ENCODE measurements at places on chromosomes 11 and 22. TPM values are rescaled to one million over a fixed set of nuclear protein-coding genes. Genes with fewer than 3 reads are reported as not detected.

DNA sequence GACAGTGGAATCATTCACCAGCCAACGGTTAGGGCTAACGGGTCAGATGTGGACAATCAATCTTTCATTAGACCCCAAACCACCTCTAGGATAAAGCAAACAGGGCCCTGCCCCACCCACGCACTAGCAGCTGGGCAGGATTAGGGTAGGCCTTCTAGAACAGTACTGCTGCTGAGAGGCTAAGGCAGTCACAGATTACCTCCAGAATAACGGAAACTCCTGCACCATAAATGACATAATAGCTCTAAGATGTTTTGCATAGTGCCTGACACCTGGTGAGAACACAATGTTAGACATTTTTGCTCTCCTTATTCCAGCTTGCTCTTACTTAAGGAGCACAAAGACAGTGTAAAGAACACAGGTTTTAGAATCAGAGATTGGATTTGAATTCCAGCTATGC, 1.8 kb downstream of the SYTL2 start:
- DNase-seq = no peak

- DNase-seq = no peak
Measured at GRCh38 chr22:37774728-37775127, 33.0 kb upstream of the GCAT start.

DNA sequence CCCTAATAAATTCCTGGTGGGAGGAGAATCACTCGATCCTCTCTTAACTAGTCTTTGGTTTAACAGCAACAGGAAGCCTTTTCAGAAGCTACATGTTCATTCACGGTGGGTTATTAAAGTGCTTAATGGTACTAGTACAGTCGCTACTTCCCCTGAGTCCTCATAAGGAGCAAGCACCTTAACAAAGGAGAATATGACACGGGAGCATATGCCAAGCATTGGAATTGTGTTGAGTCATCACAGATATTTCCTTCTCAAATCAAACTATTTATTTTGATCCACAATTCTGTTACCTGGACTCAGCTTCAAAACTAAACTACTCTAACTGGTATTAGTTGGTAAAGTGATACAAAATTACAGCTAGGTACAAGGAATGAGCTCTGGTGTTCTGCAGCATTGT, 177.5 kb upstream of the CTSC start:
- DNase-seq = no peak

DNA sequence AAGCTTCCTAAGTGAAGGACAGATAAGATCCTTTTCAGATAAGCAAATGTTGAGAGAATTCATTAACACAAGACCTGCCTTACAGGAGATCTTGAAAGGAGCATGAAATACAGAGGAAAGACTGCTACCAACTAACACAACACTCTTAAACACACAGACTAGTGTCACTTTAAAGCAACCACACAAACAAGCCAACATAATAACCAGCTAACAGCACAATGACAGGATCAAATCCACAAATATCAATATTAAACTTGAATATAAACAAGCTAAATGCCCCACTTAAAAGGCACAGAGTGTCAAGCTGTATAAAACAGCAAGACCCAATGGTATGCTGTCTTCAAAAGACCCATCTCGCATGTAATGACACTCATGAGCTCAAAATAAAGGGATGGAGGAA, 70.8 kb upstream of the HMGXB4 start:
- DNase-seq = no peak

GRCh38 chr11:122600290-122600689, 55.2 kb upstream of the UBASH3B start:
- no peak for DNase-seq

- DNase-seq = no peak
Measured at GRCh38 chr11:27315836-27316235, 47.2 kb downstream of the CCDC34 start.

Gene SCARF2
- 12.3 TPM for polyA plus RNA-seq

- no peak for DNase-seq
Measured at GRCh38 chr22:50018608-50019285, 6.2 kb upstream of the IL17REL start.

GRCh38 chr22:38731703-38732161, 24.1 kb downstream of the SUN2 start:
- DNase-seq = no peak

Gene BIK
- 0.61 TPM for polyA plus RNA-seq

- no peak for DNase-seq
Measured at GRCh38 chr11:96015906-96016565, 92.1 kb upstream of the MTMR2 start.

Gene HEPHL1
- 0.09 TPM for polyA plus RNA-seq

Gene OR56B1
- polyA plus RNA-seq = not detected

DNA sequence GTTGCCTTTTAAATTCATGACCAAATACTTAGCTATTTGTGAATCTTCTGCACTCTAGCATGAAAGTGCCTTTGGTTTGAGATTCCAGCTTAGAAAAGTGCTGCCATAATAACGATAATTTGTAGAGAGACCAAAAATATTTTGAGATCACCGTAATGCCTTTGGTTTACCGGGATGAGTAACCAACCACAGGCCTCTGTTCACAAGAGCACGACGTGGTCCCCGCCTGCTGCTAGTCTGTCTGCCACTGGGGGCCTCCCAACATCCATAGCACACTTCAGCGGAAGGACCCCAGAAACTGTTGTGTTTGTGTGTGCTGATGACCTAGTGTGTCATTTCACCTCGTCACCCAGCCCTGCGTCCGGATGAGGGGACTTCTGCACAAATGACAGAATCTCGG, 67.0 kb upstream of the RASSF10 start:
- DNase-seq = no peak

Gene CALCB
- polyA plus RNA-seq = 3.4 TPM

DNA sequence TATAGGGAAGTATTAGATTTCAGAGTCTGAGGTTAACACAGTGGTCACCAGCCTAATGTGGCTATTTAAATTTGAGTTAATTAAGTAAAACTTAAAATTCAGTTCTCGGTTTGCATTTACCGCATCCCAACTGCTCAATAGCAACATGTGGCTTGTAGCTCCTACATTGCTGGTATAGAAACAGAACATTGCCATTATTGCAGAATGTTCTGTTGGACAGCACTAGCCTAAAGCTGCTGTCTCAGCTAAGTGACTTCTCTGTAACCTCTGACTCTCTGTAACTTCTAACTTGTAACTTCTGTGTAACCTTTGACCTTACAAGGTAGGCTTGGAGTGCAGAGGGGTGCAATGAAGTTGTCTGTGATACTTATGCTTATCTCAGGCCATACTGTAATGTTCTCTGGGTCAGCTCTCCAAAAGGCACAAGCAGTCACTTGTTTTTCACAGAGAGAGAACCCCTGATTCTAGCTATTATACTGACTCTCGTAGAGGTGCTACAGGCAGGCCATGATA, 78.7 kb downstream of the ZNRF3 start:
- DNase-seq = no peak

DNA sequence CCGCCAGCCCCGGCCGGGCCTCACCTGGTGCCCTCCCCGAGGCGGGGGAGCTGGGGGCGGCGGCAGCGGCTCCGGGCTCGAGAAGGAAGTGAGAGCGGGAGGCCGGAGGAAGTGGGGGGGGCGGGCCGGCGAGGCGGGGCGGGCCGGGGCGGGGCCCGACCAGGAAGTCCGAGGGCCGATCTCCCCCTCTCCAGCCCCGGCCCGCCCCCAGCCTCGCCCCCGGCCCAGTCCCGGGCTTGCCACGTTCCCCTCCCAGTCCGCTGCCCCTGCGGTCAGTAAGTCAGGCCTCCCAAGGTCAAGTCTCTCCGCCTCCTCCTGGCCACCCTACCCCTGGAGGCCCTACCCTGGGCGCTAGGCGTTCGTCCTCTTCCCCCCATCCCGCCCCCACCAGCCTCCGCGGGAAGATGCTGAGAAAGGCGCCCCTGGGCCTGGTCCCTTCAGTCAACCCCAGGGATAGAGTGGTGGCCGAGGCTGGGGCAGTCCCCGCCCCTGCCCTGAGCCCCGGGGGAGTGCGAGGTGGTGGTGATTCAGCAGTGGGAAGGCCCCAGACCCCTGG, at the start of gene RHOG:
RHOG (minus strand) TSS at position 90 of the 556 bp plus-strand sequence. CDS start 12,821 bp downstream, outside the sequence.
- DNase-seq = no peak

Data from renal cortex interstitium (tissue), 15 donors.